ENCODE measurements at places on chromosomes 12 and 14. TPM values are rescaled to one million over a fixed set of nuclear protein-coding genes. Genes with fewer than 3 reads are reported as not detected.

- no peak for DNase-seq
These were observed 48.6 kb upstream of the STAC3 start for GRCh38 chr12:57299514-57300016.

GRCh38 chr12:71474791-71475190 is 35.2 kb downstream of the LGR5 start:
- DNase-seq = no peak

GRCh38 chr14:90760591-90761316 is 55.5 kb downstream of the TTC7B start:
- DNase-seq = no peak

GRCh38 chr12:6700646-6701051 is at the start of gene PIANP:
TSS of gene PIANP (minus strand) at chr12:6700815. CDS start at chr12:6698061, 2,754 bp downstream.
- peak; percentile 49 for DNase-seq

DNA sequence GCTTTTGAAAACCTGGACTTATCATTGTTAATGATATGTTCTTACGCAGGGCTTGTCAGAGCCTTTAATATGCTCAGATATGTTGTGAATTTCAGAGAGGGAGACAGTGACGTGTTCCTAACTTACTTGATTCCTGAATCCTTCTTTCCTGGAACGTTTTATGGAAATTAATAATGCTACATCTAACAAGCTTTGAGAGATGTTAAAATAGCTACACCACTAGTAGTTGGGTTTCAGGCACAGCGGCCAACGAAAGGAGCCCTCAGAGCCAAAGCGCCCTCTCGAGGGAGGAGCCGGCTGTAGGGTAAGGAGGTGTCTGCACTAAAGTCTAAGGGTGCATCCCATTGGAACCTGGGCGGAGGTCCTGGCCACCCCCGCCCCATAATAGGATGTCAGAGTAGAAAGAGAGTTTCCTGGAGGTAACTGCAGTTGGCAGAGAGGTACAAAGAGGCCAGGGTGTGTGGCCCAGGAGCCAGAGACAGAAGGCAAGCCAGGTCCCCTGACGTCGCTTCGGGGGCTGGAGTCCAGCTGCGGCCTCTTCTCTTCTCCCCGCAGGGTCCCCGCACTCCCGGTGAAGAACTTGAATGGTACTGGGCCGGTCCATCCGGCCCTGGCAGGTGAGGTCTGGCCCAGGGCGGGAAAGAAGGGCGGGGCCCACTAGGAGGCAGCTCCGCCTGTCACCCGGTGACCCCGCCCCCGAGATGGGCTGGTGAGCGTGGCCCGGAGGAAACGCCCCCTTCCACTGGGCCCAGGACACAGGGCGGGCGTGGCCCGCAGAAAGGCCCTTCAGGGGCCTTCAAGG is 36.3 kb downstream of the DTX1 start:
- no peak for DNase-seq

- no peak for DNase-seq
These were observed 5.6 kb downstream of the ERH start for GRCh38 chr14:69392481-69392880.

GRCh38 chr14:104973135-104973384 is 5.1 kb downstream of the AHNAK2 start:
- no peak for DNase-seq

DNA sequence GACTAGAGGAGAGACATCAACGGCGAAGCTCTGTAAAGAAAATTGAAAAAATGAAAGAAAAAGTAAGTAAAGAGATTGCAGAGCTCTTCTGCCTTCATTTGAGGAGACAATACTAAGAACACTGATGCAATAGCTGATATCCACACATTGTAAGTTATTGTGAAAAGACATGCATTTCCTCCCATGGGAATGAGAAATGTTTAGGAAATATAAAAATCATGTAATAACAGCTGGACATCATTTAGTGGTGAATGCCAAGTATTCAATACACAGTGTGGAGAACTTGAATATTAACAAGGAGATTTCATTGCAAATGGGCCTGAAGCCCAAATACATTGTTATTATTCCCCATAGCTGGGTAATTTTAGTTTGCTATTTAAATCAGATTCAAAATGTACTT is 179.2 kb downstream of the KICS2 start:
- DNase-seq = no peak

DNA sequence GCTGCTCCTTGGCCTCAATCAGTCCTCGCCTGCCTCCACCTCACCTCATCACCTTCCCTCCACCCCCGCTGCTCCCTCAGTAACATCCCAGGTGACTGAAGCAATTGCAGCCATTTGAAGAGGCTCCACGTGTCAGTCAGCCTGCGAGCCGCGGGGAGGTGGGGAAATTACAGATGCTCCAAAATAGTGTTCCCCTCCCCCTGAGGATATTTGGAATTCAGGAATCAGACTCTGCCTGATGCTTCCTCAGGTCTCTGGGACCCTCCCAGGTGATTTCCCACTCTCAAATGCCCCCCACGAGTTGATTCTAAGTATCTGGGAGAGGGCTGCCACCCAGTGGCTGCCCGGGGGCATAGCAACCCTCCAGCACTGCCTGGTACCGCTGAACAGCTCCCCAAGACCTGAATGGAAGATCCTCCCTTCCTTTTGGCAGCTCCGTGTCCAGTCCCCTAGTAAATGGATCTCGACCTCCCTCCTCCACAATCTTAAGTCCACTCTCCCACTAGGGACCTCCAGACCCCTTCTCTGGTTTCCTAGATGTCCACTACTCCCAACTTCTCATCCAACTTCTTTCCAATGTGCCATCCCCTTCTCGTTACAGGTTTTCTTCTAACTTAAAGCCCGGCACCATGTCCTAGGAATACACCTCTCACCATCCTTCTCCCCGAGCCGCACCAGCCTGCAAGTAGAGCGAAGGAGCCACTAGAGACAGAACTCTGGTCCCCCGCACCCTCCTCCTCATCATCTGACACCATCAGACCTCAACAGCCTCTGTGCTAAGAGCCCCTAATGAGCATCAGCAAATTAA is 1.4 kb upstream of the ASIC1 start:
- DNase-seq = peak; percentile 77

DNA sequence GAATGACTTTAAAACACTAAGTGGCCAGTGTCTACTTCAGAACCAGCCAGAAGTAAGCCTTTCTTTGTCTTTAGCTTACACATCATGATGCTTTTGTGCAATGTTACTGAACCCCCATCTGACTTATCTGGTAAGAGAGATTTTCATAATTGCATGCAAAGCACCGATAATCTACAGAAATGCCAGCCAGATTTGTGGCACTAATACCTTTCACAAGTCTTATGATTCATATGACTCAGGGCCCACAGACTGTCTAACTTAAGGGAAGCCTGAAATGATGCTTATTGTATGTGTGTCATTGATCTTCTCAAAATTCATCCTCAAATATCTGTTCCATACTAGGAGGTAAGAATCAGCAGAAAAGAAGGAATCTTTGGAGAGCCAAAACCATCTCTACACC is 18.0 kb downstream of the IGF1 start:
- DNase-seq = no peak

DNA sequence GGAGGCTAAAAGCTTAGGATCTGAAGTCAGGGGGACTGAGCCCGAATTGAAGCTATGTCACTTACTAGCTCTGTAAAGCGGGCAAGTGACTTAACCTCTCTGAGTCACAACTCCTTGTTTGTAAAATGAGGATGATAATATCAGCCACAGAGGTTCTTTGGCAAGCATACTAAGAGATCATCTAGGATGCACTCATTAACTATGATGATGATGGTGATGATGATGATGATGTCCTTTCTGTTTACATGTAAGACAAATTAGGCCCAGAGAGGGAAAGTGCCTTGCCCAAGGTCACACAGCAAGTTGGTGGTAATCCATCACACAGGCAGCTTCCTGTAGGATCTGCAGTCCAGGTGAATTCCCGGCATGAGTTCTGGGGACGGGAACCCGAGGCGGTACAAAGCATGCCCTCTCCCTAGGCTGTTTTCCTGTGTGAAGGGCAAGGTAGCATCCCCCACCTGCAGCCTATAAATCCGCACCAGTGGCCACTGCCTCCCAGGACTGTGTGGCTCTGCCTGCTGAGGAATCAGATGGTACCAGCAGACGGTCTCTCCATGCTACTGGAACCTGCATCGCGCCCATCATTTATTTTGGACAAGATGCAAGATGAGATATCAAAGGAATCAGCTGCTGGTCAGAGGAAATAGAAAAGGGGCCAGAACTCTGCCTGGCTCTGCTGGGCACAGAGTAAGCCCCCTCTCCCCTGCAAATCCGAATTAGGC is 55.2 kb downstream of the MAP1LC3B2 start:
- no peak for DNase-seq

GRCh38 chr14:36751920-36752319 is 90.3 kb downstream of the PAX9 start:
- DNase-seq = no peak

- no peak for DNase-seq
These were observed 28.3 kb downstream of the PTPRO start for GRCh38 chr12:15350643-15351042.

DNA sequence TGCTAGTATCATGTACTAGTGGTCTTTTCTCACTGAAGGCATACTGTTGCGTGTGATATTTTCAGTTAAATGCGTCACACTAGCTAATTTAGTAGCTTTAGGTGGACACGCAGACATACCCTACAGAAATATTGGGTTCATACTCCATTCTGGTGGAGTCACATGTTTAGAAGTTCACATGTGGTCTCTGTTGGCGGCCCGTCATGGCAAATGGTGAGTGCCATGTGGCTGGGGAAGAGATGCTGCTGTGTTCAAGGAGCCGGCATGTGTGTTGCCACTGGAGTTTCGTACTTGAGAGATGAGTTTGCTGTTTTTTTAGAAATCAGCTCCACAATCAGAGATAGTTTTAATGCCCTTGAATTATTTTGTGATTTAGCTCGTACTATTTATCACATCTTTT is 454.6 kb downstream of the PCNX1 start:
- no peak for DNase-seq

DNA sequence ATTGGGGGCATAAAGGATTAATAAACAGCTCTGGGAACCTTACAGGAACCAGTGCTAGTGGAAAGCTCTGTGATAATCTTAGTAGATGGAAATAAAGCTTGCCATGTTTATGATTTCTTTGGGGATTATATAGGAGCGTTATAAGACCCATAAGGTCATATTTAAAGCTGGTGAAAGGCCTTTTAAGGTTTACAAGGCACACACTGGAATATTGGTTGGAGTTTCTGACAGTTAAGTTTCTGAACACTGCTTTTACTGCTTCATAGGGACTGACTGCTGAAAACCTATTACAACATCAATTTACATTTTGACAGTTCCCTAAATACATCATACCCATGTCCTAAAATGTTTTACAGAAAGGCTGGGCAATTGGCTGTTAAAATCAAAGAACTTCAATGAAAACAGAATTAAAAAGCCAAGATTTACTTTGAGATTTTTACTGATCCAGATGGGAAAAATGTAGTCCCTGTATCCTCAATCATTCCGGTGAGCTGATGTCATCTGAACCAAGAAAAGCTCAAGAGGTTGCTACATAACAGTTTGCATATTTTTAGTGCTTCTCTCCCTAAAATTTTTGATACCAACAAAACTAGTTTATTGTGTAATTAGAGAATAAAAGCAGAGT is 153.7 kb upstream of the IGF1 start:
- no peak for DNase-seq

GRCh38 chr14:77044783-77045237 is 16.3 kb upstream of the IRF2BPL start:
- DNase-seq = no peak

- no peak for DNase-seq
These were observed 90.6 kb downstream of the ACSS3 start for GRCh38 chr12:81168445-81168844.

- no peak for DNase-seq
These were observed 6.6 kb downstream of the APPL2 start for GRCh38 chr12:105229371-105229770.

DNA sequence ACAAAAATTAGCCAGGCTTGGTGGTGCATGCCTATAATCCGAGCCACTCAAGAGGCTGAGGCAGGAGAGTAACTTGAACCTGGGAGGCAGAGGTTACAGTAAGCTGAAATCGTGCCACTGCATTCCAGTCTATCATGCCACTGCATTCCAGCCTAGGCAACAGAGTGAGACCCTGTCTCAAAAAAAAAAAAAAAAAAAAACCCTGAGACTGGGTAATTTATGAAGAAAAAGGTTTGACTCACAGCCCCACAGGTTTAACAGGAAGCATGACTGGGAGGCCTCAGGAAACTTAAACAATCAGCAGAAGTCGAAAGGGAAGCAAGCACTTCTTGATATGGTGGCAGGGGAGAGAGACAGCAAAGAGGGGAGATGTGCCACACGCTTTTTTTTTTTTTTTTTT is 123.2 kb downstream of the GXYLT1 start:
- no peak for DNase-seq

- DNase-seq = no peak
These were observed 116.5 kb downstream of the MED13L start for GRCh38 chr12:116160883-116161458.

DNA sequence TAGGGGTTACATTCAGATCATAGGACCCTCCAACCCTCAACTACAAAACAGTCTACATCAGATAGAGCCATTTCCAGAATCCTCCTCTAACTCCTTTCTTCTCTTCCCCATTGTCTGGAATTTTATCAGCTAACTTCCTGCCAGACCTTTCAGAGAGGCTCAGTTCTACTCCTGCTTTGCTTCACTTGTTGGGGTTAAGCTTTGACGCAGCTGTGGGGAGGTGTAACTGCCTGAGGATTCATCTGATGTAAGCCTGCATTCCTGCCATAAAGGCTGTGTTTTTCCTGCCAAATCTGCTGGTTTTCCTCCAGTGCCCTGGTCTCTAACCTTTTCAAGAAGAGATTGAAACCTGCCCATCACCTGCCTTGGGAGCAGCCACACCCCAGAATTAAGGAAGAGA is 16.9 kb downstream of the DHRS2 start:
- no peak for DNase-seq

DNA sequence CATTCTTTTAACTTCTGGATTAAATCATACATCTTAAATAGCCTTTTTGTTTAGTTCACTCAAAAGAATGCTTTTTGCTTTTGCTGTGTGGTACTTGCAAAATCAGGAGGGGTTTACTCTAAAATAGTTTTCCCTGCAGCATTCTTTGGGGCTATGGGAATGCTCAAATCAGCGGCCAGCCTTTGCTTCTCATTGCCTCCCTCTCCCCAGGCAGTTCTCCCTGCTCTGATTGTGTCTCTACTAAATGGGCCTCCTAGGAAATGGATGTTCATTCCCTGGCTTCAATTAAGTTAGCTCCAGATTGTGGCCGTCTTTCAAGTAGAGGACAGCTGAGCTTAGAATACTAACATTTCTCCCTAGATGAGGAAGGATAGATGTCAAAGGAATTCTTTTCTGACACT is 4.4 kb downstream of the TULP3 start:
- no peak for DNase-seq

- no peak for DNase-seq
These were observed 3.3 kb downstream of the FAIM2 start for GRCh38 chr12:49900371-49900770.

The ACSS3 gene
- total RNA-seq = not detected

The FGF6 gene
- total RNA-seq = not detected

Data from CD4-positive, alpha-beta T cell (primary cell).